ENCODE measurements at places on chromosomes 1 and 21.
A peak's percentile ranks its signal among the peaks of the same experiment; 100 is the strongest.

GRCh38 chr1:24289937-24290595 is 29.1 kb upstream of the GRHL3 start:
- DNase-seq = no peak

- no peak for DNase-seq
Observed at GRCh38 chr1:217574265-217574949, 56.5 kb downstream of the GPATCH2 start.

- DNase-seq = no peak
Observed at GRCh38 chr21:44052830-44053226, 40.7 kb downstream of the TRAPPC10 start.

DNA sequence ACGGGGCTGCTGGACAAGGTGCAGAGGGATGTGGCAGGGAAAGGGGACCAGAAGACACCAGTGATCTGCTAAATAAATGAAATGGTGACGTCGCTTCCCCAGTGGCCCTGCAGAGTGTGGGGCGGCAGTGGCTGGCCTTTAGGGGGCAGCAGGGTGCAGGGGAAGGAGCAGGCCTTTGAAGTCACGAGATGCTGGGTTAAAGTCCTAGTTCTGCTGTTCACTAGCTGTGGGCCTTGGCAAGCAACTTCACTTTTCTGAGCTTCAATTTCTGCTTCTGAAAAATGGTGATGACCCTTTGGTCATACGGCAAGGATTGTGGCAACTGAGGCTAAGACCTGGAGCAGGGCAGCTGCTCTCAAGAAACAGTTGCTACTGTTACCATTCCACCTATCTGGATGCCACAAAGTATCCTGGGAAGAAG is 9.2 kb upstream of the GALE start:
- peak; percentile 69 for DNase-seq

- DNase-seq = no peak
Observed at GRCh38 chr1:95369985-95370690, 136.1 kb downstream of the RWDD3 start.

DNA sequence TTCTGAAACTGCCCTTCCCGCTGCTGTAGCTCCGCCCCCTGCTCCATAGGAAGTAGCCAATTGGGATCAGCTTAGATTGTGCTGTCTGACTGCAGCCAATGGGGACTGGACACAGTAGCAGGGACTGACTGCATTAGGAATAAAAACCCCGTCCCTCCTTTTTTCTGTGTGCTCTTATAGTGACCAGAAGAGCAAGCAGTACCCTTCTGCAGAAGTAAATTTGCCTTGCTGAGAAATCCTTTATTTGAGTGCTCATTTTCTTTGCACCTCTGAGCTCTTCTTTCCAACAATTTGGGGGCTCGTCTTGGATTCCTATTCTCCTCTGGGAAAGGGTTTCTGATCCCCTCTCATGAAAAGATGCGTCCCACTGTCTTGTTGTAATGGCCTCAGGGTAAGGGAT is 16.2 kb downstream of the OR2L13 start:
- DNase-seq = no peak

DNA sequence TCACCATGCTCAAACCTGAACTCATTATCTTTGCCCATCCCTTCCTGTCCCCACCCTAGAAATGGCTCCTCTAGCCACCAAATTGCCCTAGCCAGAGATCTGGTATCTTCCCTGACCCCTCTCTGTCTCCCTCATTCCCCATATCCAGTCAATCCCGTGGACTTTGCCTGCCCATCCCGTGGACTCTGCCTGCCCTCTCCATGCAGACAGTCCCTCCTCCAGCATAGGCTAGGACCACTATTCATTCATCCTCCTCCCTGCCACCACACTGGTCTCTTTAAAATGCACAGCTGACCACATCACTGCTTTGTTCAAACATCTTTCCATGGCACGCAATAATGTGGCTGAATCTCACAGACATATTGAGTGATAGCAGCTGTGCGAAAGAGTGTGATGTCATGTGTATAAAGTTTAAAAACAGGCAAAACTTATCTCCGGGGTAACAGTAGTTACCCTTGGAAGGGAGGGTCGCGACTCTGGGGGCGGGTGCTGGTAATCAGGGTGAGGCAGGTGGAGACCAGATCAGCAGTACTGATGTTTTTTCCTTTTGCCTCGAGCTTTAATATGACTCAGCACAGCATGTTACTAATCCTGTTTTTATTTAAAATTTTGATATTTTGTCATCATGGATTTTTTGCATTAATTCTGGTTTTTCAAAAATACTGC is 4.8 kb upstream of the SLC2A1 start:
- no peak for DNase-seq

- DNase-seq = no peak
Observed at GRCh38 chr1:185265314-185265713, 51.7 kb downstream of the IVNS1ABP start.

GRCh38 chr21:37748351-37748750 is 167.9 kb downstream of the KCNJ6 start:
- DNase-seq = no peak

- DNase-seq = no peak
Observed at GRCh38 chr1:70617728-70618127, 206.7 kb downstream of the CTH start.

GRCh38 chr1:34987018-34987417 is 1.9 kb upstream of the TMEM35B start:
- DNase-seq = no peak

DNA sequence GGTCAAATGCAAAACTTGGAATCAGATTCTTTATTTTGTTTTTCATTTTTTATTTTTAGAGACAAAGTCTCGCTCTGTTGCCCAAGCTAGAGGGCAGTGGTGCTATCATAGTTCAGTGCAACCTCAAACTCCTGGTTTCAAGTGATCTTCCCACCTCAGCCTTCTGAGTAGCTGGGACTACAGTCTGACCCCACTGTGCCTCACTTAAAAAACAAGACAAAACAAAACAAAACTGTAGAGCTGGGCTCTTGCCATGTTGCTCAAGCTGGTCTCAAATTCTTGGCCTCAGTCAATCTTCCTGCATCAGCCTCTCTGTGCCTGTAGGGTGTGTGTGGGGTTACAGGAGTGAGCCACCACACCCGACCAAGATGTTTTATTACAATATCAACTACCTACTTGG is 396.0 kb upstream of the USP24 start:
- DNase-seq = no peak

DNA sequence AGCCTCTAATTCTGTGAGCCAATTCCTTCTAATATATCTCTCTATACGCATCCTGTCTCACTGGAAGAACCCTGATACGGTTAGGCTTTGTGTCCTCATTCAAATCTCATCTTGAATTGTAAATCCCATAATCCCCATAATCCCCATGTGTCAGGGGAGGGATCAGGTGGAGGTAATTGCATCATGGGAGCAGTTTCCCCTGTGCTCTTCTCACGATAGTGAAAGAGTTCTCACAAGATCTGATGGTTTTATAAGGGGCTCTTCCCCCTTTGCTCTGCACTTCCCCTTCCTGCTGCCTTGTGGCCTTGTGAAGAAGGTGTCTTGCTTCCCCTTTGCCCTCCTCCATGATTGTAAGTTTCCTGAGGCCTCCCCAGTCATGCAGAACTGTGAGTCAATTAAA is 116.1 kb downstream of the MRPS6 start:
- no peak for DNase-seq

DNA sequence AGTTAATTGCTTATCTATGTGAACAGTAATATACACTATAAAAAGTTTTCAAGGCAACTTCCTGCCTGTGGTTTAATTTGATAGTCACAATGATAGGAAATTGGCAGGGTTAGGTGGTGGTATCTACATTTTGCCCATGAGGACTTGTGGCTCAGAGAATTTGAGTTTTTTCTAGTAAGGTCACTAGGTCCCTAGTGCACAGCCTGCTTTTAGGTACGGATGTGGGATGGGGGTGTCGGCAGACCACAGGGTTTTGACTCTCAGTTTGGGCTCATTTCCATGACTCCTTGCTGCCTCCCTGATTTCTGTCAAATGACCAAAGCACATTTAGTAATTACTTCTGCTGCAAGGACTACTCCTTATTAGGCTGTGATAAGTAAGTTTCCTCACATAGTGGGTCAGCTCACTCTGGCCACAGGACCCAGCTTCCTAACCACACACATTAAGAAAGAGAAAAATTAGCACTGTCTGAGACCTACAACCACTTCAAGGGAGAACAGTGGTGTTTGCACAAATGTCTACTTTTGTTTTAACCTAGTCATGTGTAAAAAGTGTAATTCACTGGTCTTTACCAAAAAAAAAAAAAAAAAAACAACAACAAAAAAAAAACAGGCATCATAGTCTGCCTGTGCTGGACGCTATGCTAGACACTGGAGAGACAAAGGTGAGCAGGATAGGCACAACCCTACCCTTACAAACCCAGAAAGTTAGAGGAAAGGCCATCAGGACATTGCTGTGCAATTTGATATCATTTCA is 43.7 kb downstream of the MRPL39 start:
- no peak for DNase-seq

GRCh38 chr1:10795276-10796021 is 997 bp downstream of the CASZ1 start:
- no peak for DNase-seq

GRCh38 chr1:23546897-23547584 is 12.3 kb downstream of the ID3 start:
- DNase-seq = no peak

DNA sequence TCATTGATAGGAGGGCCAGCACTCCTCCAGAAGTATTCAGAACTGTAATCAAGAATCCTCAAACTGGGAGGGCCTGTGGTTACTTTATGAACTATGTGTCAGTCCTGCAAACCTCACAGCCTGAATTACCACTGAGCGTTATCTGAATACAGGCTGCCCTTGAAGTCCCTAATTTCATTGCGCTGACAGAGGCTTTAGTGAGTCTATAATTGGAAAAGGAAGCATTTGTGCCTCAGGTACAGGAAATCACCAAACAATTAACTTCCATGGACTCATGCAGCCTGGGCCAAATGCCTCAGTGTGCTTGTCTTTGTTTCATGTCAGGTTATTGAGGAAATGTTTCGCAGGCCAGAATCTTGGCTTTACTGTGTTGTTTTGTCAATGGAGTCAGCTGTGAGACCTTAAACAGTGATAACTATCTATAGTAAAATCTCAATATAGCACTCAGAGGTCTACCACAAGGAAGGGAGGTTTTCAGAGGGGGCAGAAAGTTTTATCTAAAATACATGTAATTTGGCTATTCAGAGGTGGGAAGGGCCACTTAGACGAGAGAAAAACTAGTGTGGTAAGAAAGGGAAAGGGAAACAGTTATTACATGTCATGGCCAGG is 32.9 kb upstream of the DOCK7 start:
- no peak for DNase-seq

GRCh38 chr21:33099131-33099530 is 29.2 kb downstream of the OLIG1 start:
- no peak for DNase-seq

DNA sequence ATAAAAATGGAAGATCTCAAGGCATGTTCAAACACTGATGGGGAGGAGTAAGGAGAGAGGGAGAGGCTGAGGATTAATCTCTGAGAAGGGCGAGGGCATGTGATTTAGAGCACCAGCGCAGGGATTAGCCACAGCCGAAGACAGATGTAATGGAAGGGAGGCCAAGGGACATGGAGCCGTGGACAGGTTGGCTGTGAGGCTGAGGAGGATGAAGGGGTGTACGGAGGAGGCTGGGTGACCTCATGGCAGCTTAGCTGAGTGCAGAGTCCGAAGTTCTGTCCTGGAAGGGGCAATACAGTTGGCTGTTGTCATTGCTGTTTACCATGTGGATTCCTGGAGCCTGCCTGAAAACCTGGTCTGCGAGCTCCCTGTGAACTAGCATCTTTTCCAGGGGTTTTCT is 342.8 kb downstream of the RPS6KC1 start:
- no peak for DNase-seq

GRCh38 chr1:162631546-162632191 is 595 bp upstream of the DDR2 start:
- no peak for DNase-seq

- no peak for DNase-seq
Observed at GRCh38 chr1:200436436-200436835, 26.6 kb upstream of the ZNF281 start.

- no peak for DNase-seq
Observed at GRCh38 chr1:15799004-15799867, 8.2 kb downstream of the UQCRHL start.

- no peak for DNase-seq
Observed at GRCh38 chr1:116679091-116679827, 11.7 kb upstream of the IGSF3 start.

DNA sequence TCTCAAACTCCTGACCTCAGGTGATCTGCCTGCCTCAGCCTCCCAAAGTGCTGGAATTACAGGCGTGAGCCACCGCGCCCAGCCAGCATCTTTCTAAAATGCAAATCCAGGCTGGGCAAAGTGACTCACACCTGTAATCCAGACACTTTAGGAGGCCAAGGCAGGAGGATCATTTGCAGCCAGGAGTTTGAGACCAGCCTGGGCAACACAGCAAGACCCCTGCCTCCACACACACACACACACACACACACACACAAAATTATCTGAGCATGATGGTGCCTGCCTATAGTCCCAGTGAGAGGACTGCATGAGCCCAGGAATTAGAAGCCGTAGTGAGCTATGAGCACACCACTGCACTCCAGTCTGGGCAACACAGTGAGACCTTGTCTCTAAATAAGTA is 16.8 kb upstream of the PABPC4 start:
- no peak for DNase-seq

GRCh38 chr1:66311628-66312027 is 222.3 kb upstream of the SGIP1 start:
- no peak for DNase-seq

GRCh38 chr1:66400660-66401059 is 133.3 kb upstream of the SGIP1 start:
- no peak for DNase-seq

DNA sequence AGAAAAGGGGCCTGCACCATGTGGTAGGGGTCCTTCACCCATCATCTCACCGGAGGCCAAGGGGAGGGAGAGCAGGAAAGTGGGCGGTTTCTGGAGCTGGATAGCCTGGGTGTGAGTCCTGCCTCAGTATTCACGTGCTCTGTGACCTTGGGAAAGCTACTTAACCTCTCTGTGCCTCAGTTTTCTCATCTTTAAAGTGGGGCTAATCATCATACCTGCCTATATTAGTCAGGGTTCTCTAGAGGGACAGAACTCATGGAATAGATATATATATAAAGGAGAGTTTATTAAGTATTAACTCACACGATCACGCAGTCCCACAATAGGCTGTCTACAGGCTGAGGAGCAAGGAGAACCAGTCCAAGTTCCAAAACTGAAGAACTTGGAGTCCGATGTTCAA is 78.7 kb downstream of the FBXO2 start:
- DNase-seq = no peak

DNA sequence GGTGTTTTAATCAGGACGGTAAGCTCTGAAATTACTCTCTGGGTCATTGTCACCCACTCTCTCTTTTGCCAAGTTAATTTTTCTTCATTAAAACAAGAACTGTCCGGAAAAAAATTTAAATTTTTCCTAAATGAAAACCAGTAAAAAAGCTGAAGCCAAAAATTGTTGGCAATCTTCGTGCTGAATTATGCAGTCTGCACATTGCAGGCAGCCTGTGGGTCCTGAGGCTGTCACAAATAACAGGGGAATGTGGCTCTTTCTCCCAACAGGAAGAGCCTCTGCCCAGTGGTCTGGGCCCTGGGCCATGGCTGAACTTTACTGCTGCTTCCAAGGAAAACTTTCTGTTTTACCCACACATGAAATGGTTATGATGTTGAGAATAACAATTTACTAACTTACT is 153.9 kb upstream of the SPAG17 start:
- DNase-seq = no peak

- DNase-seq = no peak
Observed at GRCh38 chr1:164718821-164719220, 159.8 kb downstream of the PBX1 start.
